Smooth muscle cell of the coronary artery (primary cell): ENCODE measurements at places on chromosomes 16 and 17. TPM values are rescaled to one million over a fixed set of nuclear protein-coding genes. Genes with fewer than 3 reads are reported as not detected.

Gene PVALEF
- not detected in 2 replicates for total RNA-seq

Gene HOXB9
- not detected in 2 replicates for total RNA-seq

Gene TPSG1
- total RNA-seq: not detected in 2 replicates

Gene SEPTIN1
- 0.12 and 0.15 TPM in 2 replicates for total RNA-seq
